Occipital lobe (tissue), 3 donors: ENCODE measurements at places on chromosomes 4 and X.

GRCh38 chr4:8507196-8507570 is 66.6 kb downstream of the TRMT44 start:
- no peak for DNase-seq

GRCh38 chrX:37361596-37361995 is 12.4 kb downstream of the PRRG1 start:
- DNase-seq: no peak

GRCh38 chrX:100048156-100048555 is 361.9 kb downstream of the PCDH19 start:
- no peak for DNase-seq

- DNase-seq: no peak
These were observed 306.2 kb downstream of the INPP4B start for GRCh38 chr4:142539796-142540482.

DNA sequence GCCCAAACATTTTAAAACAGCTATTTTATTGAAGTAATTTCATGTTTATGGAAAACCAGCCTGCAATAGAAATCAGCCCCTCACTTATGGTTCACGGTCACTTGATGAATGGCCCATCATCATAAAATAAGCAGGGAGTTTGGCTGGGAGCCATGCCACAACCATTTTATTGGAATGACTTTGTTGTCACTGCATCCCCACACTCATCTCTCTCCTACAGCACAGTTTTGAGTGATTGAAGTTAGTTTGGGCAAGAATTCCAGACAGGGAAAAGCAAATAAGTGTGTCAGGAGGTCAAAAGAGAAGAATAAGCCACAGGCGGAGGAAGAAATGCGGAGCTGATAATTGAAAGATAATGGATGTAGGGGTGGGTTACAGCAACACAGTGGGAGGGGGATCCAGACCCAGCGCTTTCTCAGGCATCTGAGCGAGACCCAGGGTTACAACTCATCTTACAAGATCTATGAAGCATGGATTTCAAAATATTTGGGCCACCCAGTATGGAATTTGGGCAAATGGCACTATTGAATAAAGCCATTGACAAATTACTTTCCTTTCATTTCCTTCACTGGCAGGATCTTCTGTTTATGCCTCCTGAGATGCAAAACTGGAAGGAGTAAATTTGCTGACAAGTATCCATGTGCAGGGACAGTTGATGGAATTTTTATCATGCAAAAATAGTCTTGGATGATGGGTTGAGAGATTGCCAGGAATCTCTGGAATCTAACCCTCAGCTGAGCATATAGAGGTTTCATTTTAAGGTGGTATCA is 100.8 kb downstream of the SHROOM3 start:
- no peak for DNase-seq

DNA sequence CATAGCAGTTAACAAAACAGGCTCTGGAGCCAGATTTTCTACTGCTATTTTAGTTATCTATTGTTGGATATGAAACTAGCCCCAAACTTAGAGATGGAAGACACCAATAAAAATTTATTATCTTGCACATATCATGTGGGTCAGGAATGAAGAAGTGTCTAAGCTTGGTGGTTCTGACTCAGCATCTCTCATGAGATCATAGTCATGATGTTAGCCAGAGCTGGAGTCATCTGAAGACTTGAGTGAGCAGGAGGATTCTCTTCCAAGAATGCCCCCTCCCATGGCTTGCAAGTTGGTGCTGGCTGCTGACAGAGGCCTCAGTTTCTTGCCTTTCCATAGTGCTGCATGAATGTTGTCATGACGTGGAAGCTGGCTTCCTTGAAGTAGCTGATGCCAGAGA is 68.2 kb upstream of the TAPT1 start:
- no peak for DNase-seq

GRCh38 chrX:37652589-37653231 is 32.9 kb upstream of the XK start:
- DNase-seq: no peak

GRCh38 chr4:189597341-189597740 is 343.3 kb upstream of the FRG1 start:
- no peak for DNase-seq

DNA sequence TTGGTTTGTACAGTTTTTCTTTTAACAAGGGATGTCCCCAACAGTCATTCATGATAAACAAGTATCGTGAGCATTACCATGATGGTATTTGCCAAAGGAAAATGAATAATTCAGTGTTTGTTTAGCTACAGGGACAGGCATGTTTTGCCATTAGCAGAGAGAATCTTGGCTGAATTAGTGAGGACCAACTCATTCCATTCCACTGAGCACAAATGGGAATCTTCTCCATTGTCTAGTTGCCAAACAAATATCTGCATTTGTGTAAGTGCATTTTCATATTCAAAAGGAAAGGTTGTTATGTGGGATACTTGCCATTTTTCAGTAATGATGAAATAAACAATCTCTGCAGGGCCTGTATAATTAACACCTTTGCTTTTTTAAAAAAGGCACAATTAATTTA is 1762.6 kb downstream of the RPA4 start:
- DNase-seq: no peak

GRCh38 chr4:41693629-41694028 is 54.9 kb downstream of the PHOX2B start:
- no peak for DNase-seq

GRCh38 chr4:26779674-26780073 is 81.0 kb upstream of the STIM2 start:
- peak; percentile 33 for DNase-seq

DNA sequence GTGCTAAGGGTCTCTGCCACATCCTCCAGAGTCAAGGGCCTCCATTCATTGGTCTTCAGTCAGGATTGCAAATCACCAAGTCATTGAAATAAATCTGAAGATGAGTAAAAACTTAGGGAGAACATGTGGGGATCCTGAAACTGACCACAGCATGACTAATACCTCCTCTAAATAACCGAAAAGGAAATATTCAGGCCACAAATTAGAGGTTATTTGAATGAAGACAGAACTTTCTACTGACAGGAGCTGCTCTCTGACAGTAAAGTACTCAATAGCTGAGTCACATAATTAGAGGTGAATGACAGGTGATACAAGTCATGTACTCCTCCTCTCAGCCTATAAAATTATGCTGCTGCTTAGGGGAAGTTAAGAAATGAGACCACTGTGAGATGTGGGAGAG is 240.2 kb upstream of the F9 start:
- no peak for DNase-seq

GRCh38 chr4:188680004-188680666 is 540.9 kb downstream of the TRIML1 start:
- no peak for DNase-seq

DNA sequence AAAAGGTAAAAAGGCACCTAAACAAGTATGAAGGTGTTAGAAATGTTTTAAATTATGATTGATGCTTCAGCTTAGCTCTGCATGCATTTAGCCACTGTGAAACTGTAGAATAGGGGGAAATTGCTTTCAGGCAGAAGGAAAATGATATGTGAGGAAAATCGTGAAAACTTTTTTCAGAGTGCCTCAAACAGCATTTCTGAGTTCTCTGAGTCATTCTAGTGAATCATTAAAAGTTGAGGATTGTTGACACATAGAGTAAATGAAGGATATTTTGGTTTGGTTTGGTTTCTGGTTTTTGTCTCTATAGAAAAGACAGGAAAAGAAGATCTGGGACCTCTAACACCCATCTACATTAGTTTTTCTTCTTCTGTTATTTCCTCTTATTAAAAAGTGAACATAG is 332.5 kb upstream of the TRAM1L1 start:
- DNase-seq: no peak

DNA sequence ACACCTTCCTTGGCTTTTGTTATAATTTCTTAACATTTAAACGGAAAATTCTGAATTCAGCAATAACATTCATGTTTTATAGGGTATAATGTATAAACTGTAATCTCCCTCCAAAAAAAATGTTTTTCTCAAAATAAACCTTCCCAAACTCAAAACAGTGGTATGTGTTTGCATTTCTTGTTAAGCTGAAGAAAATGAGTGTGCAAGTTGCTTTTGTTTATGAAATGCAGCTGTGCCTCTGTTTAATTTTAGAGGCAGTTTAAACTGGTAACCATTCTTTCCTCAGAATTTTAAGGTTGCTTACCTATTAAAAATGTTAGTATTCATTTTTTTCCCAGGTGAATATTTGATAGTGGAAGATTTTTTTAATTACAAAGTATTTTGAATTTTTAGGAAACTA is 105.0 kb upstream of the ANKRD50 start:
- DNase-seq: no peak

- no peak for DNase-seq
These were observed 133.9 kb downstream of the HMX1 start for GRCh38 chr4:8737601-8738279.

GRCh38 chr4:153647975-153648374 is 36.1 kb upstream of the TLR2 start:
- DNase-seq: no peak

DNA sequence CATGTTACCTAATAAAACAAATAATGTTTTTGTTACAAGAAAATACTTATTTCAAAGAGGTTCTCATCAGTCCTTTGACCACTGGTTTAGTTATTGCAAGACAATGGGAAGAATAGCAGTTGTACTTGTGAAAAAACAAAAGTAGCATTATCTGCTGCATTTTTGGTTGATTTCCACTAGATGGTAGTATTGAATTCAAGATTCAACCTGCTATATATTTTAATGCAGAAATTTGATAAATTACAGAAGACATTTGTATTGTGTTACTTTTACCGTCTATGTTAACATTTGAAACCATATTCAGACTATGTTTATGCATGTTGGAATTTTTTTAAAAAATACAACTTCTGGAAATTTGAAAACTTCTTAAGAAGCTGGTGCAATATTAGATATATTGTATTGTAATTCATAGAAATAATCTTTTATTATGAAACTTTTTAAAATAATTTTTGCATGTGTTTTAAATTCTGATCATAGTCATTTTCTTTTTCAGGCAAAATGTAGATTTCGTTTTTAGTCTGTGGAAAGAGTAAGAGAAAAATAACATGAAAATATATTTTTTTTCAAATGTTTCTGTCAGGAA is 56.4 kb downstream of the SPCS3 start:
- DNase-seq: no peak

- no peak for DNase-seq
These were observed 216.6 kb downstream of the PDGFC start for GRCh38 chr4:156754832-156755570.

- DNase-seq: no peak
These were observed 240.4 kb upstream of the LDB2 start for GRCh38 chr4:17138847-17139246.

- DNase-seq: no peak
These were observed 10.3 kb downstream of the WDR44 start for GRCh38 chrX:118356154-118356701.

GRCh38 chr4:145819101-145819852 is 119.3 kb downstream of the ZNF827 start:
- no peak for DNase-seq

GRCh38 chr4:109548655-109549054 is 11.4 kb upstream of the MCUB start:
- no peak for DNase-seq

GRCh38 chrX:49276671-49277534 is 7.3 kb downstream of the PPP1R3F start:
- DNase-seq: no peak
